ENCODE measurements at places on chromosomes 2 and 18.

DNA sequence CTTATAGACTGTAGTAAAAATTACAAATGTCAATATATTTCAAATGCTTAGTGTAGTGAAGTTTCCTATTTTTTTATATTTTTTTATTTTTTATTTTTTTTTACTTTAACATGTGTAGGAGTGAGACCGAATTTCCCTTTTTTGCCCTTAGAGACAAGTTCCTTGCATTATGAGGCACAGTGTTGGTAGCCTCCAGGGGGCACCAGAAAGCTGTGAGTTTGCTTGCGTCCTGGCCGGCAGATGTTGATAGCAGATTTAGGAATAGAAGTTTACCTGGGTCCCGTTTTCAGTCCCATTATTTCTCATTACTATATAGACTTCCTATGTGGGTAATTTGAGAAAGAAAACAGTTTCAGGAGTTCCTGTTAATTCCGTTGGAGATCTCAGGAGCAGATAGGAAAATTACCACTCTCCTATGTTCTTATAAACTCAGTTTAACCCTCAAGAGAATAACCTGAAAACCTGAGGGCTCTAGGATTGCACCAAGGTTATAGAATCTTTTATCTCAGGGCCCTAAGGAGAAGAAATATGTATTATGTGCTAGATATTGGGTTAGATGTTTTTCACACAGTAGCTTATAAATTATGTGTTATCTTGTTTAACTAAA lies 157.5 kb upstream of the SESTD1 start:
- DNase-seq = no peak

DNA sequence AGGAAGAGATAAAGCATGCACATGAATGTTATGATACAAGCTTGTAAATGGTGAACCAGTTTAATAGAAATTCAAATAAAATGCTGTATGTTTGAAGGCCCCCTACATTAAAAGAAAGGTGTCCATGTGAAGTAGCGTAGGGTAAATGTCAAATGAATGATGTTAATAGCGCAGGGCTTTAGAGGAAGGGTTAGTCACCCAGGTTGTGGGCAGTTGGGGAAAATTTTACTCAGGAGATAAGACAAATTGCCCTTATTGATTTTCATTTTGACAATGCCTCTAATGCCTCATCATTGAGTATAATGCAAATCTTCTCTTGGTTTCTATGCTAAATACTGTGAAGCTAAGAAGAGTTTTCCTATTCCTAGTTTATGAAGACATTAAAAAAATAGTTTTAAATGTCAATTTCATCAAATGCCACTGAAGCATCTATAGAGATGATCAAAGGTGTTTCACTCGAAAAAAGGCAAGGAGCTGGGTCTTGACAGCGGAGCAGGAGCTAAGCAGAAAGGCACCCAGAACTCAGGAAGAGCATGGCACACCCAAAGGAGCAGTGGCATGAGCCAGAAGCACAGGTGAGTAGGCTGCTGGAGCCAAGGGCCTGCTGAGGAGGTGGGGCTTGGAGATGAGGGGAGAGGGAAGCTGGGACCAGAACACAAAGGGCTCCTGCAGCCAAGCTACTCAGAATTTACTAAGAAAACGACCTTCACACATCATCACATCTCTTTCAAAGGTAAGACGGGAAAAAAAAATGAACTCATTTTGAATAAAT lies 129.3 kb upstream of the ACKR3 start:
- no peak for DNase-seq

DNA sequence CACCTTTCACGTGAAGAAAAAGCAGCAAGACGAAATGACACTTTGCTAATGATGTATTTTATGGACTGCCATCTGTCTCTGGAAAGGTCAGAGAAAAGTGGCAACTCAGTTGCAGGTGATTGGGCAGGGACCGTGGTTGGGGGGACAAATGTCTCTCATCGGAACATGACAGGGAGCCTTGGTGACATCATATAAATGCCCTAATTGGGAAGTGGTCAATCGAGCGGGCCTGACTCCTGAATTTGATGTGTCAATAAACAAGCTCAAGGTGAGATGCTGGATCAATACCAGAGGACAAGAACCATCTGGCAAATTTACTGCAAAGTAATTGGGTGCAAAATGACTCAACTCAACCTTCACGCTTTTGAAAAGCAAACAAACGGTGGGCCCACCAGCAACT lies 151.9 kb upstream of the SKOR2 start:
- no peak for DNase-seq

GRCh38 chr2:166405569-166405926 lies 29.8 kb upstream of the SCN9A start:
- DNase-seq = no peak

GRCh38 chr2:95185973-95186372 lies 20.4 kb downstream of the ZNF2 start:
- DNase-seq = no peak

DNA sequence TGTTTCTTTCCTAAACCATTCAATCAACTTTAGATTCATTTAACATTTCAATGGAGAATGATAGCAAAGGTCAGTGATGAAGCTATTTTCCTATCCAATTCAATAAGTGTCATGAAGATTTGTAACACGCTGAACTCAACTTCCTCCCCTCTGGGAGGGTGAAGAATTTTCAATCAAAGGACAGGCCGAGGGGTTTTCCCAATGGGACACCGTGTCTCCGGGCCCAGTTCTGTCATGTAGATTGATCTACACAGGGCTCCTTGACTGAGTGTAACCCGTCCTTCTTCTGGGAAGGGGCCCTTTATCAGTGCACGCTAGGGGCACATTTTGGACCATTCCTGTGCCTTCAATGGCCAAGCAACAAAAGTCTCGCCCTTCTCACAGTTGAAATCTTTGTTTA lies 90.1 kb downstream of the KCNE4 start:
- no peak for DNase-seq

GRCh38 chr18:46324087-46324955 lies 220.1 kb downstream of the HAUS1 start:
- no peak for DNase-seq

DNA sequence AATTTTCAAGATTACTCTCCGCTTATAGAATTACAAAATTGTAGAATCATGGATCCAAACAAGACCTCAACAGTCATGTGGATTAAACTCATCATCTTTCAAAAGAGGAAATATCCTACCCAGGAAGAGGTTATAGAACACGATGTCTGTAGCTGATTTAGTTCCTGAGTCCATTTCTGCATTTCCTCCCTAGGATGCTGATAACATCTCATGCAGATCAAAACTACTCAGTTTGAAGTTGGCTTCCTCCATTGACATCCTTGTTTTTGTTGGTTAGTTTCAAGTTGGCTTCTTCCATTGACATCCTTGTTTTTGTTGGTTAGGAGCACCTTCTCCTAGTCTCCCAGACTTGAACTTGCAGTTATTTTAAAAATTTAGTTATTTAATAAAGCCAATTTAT lies 147.5 kb downstream of the PARD3B start:
- no peak for DNase-seq

DNA sequence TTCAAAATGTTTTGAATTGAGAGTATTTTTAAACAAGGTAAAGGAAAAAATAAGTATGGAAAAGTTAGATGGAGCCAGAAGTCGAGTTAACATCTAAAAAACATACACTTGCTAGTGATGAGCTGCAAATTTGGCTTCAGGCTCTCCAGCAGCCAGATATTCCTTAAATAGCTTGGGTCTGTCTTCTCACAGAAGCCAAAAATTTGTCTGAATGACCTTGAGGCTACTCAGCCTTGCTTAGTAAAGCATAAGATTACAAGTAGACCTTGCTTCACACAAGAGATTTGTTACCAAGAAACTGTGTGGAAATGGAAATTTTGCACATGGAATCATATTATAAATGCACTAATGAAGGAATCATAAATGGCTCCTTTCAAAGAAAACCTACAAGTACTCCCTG lies 40.8 kb upstream of the GRB14 start:
- no peak for DNase-seq

DNA sequence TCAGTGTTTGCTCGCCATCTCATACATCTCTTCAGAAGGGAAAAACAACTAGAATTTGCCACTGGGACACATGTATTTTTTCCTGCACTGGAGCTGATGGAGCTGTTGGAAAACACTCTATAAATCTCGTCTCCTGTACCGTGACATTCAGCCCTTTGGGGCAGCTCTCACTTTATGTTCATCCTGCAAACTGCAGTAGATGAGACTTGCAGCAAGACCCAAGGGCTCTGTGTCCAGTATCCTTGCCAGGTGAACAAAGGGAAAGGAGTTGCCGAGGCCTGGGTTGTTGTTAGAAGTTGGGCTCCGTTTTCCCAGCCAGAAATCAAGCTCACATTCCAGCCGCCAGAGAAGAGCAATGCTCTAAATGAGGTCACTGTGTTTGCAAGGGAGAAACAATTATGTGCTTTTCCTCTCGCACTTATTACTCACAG lies 285.1 kb downstream of the SLC4A3 start:
- no peak for DNase-seq

DNA sequence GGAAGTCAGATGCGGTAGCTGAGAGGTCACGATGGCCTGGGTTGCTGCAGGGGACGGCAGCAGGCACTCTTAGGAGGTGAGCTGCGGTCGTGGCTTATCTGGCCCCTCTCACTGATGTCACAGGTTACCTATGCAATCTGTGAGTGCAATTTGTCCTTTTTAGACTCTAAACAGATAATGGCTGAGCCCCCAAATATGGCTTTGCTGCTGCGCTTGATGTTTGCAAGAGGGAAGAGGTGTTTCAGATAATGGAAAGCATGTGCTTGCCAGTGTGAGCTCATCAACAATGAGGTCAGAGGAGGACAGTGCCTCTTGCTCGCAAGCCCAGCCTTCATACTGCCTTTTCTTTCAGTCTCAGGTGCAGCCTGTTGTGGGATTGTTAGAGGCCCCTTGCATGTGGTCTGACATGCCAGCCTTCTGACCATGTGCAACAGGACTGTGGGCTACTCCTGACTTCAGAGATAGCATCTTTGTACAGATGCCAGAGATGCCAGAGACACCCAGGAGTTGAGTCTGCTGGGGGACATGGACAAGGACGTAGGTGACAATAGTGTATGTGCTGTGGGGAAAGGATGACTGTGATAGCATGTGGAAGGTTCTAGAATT lies 151.3 kb downstream of the TANC1 start:
- no peak for DNase-seq

- no peak for DNase-seq
Measured at GRCh38 chr2:121819846-121820245, 64.4 kb downstream of the TSN start.

DNA sequence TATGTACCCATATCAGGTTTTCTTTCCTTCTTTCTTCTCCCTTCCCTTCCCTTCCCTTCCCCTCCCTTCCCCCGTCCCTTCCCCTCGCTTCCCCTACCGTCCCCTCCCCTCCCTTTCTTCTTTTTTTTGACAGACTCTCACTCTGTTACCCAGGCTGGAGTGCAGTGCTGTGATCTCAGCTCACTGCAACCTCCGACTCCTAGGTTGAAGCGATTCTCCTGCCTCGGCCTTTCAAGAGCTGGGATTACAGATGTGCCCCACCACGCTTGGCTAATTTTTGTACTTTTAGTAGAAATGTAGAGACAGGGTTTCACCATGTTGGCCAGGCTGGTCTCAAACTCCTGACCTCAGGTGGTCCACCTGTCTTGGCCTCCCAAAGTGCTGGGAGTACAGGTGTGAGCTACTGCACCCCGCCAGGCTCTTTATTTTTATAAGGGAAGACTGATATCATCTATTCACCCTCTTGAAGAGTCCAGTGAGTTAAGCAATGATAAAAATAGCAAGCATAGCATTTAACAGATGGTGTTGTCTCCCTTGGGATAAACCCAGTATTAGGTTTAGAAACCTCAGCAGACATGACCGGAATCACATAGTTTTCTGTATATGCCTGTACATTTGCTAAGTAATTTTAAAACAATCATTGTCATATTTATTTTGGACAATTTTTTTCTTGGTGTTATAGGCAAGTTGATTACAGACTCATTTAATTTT lies 888.4 kb downstream of the TRIB2 start:
- DNase-seq = no peak

GRCh38 chr2:135299658-135300244 lies 231.3 kb downstream of the ZRANB3 start:
- no peak for DNase-seq

GRCh38 chr2:161088658-161089350 lies 71.4 kb upstream of the TANK start:
- no peak for DNase-seq

DNA sequence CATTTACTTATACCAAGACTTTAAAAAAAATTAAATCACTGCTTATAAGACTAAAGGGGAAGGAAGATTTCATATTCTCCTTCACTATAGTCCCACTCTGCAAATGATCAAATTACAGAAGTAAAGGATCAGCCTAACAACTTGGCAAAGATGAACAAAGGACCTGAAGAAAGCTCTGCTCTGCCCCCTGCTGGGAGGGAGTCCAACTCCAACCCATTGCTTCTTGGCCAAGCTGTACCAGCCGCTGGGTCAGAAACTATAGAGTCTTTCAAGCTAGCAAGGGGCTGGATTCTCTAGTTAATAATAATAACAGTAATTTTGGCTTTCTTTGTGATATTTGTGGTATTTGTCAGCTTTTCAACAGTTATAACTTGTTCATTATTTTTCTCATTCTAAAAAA lies 927.0 kb upstream of the CRIM1 start:
- no peak for DNase-seq

DNA sequence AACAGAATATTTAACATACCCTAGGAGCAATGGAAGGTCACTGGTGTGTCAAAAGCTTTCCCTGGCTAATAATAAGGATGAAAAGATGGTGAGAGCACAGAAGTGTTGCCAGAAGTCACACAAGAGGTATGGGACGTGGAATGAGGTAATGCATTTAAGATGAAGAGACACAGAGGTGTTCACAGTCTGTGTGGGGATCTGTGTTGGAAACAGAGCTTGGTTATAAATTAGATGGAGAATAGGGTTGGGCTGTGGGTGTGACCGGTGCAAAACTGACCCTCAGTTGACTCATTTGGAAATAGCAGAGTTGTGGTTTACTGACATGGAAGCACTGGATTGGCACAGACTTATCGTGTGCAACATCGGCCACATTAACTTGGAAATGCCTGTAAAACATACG lies 372.5 kb downstream of the SATB2 start:
- DNase-seq = no peak

DNA sequence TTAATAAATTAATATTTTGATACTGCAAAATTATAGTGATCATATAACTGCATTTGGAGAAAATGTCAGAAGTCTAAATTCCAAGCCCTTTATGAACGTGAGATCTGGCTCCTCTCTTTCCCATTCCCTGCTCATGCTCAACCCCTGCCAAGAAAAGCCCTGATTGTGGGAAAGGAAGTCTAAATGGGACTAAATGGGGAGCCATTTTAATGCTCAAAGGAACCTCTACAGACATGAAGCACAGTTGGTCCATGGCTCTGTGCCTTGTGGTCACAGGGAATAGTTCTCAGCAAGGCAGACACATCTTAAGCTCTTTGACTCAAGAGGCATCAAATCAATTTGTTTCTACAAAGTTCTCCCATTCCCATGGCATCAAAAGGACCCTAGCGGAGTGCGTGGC lies 29.3 kb upstream of the INSIG2 start:
- no peak for DNase-seq

DNA sequence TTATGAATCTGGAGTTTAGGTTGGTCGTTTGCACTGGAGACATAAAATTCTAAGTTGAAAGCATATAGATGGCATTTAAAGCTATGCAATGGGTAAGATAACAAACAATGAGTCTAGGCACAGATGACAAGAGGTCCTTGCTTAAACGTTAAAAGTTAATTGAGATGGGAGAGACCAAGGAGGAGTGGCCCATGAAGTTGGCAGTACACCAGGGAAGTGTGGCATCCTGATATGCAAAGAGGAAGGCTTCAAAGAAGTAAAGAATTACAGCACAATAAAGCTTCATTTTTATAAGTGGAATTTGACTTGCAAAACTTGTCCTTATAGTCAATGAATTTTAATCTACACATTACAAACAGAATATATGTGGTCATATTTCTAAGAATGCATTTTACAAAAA lies 23.2 kb downstream of the UPP2 start:
- DNase-seq = no peak

All from T-helper 9 cell (primary cell).